ENCODE measurements at places on chromosomes 13 and 19.

DNA sequence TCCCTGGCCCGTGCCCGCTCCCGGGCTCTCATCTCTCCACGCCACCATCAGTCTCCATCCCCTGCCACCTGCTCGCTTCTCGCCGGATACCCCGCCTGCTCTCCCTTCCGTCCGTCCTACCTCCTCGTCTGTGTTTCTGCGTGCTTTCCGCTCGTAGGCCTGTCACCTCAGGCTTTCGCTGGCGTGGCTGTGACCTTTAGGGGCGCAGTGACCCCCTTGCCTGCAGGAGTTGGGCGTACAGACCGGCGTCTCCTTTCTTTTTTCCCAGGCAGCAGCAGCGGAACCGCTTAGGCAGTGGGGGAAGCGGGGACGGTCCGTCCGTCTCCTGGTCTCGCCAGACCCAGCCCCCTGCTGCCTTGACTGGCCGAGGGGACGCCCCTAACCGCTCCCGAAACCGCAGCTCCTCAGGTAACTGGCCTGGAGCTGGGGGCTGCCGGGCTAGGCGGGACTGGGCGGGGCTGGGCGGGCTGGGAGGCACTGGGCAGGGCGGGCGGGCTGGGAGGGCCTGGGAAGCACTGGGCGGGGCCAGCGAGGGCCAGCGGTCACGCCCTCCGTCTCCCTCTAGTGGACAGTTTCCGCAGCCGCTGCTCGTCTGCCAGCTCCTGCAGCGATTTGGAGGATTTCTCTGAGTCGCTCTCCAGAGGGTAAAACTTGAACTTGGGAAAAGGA is 6.3 kb downstream of the PGLYRP1 start:
- peak; percentile 70 for DNase-seq

GRCh38 chr19:11414544-11414943 is 4.6 kb downstream of the RGL3 start:
- no peak for DNase-seq

- DNase-seq: no peak
Observed at GRCh38 chr13:50055454-50055853, 40.2 kb downstream of the KCNRG start.

- DNase-seq: no peak
Observed at GRCh38 chr13:43470610-43471009, 316.2 kb downstream of the ENOX1 start.

GRCh38 chr19:39818626-39819097 is 15.3 kb downstream of the DYRK1B start:
- no peak for DNase-seq

- DNase-seq: no peak
Observed at GRCh38 chr19:33347300-33347699, 26.2 kb upstream of the CEBPG start.

DNA sequence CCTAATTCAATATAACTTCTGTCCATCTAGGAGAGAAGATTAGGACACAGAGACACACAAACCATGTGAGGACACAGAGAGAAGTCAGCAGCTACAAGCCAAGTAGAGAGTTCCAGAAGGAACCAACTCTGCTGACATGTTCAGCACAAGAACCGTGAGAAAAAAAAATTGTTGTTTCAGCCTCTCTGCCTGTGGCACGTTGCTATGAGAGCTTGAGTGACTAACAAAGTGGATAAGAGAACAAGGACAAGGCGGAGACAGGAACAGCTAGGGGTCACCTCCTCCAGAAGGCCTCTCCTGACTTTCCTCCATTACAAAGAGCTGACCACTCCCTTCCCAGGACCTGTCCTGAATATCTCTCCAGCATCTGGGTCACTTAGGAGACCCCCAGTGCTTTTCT is 5.6 kb upstream of the SIGLEC12 start:
- no peak for DNase-seq

DNA sequence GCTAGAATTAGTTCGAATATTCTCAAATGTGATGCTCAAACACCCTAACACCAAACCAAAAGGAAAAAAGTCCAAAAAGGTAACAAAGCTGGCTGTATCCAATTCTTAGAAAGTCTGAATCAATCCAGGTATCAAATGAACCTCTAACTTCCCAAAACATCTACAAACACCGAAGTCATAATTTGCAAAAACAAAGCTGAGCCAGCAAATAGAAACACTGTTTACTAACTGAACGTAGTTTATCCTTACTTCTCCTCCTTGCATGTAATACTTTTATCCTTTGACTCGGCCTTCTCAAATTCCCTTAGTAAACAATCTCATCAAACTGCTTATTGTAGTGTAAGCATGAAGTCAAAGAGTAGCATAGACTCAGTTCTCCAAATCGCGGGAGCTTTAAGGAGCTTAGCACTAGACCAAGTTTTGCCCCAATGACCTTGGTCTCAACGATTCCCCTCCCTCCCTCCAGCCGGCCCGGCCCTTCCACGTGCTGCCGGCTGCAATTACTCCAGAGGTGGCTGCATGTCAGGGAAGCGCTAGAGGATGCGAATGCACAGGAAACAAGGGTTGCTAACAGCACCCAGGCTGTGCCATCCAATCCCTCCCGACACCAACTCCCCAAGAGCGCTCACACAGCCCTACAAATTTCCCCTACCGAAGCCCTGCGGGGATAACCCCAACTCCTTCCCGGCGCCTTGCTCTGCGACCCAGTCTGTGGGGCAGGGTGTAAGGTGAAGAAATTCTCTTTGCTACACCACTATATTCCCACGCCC is 693 bp downstream of the XPO4 start:
- DNase-seq: peak; percentile 8

DNA sequence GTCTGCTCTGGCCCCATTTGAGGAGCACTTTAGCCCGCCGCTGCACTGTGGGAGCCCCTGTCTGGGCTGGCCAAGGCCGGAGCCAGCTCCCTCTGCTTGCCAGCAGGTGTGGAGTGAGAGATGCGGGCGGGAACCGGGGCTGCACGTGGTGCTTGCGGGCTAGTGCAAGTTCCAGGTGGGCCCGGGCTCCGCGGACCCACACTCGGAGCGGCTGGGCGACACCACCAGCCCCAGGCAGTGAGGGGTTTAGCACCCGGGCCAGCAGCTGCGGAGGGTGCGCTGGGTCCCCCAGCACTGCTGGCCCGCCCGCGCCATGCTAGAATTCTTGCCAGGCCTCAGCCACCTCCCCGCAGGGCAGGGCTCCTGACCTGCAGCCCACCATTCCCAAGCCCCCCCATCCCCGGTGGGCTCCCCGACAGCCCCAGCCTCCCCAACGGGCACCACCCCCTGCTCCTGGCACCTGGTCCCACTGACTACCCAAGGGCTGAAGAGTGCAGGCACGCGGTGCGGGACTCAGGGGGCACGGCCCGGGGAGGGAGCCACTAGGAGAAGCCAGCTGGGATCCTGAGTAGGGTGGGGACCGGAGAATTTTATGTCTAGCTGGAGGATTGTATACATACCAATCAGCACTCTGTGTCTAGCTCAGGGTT is 19.1 kb downstream of the COMMD6 start:
- no peak for DNase-seq

DNA sequence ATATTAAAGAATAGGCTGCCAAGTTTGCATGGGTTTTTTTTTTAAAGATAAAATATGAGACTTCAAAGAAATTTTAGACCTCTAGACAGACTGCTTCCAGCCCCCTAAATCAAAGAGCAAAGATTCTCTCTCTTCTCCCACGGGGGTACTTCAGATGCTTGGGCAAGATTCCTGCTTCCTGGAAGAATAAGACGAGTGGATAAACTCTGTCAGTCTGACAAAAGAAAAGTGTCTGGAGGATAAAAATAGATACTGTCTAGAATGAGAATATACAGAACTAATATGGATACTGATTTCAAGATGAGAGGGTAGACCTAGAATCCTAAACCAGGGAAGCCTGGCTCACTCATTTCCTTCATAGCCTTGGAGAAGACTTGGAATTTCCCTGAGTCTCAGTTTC is 435.1 kb downstream of the FOXO1 start:
- DNase-seq: no peak

DNA sequence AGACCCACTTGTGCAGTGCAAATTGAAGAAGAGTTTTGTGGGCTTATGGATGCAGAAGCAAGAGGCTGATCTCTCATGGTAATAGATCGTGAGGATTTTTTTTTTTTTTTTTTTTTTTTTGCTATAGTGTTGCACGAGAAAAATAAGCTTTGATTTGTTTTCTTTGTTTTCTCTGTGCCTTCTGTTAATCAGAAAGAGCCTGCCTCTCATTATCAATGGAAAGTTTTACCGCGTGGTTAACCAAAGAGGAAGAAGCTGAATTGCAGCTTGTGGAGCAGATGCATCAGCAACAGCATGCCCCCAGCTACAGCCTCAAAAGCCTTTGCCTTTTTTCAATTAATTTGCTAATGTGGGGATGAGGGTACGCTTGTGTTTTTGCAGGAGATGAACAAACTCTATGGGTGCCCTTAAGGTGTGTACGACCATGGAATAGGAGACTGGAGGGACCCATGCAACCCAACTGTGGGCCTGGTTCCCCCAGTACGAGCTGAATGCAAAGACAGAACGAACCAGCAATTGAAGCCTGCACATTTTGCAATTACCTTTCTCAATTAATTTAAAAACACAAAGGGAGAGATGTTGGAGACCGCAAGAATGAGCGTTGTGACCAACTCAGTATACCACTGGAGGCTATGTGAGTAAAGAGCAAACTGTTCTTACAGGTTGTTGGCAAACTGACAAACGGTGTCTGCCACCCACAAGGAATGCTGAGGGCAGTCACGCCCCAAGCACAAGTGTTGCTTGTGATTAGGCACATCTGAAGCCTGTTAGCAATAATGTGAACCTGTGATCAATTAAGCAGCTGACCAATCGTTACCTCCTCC is 58.6 kb upstream of the SPRY2 start:
- DNase-seq: no peak

DNA sequence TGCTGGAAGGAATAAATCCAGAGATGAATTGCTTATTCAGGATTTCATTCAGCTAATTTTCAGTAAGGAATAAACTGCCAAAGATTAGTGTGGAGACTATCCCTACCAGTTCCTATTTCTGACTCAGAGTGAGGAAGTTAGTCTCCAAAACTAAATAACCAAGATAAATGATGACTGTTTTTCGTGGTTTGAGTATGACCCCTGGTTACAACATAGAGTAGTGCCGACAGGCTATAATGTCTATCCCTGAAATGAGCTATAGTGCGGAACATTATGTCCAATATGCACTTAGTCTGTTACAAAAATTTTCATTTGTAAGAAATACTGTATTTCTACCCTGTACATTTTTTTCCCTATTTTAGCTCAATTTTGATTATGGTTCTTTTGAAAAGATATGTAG is 51.4 kb downstream of the NBEA start:
- no peak for DNase-seq

- DNase-seq: no peak
Observed at GRCh38 chr19:12786141-12786870, 5.0 kb upstream of the JUNB start.

- DNase-seq: no peak
Observed at GRCh38 chr13:91482427-91482826, 84.0 kb downstream of the GPC5 start.

GRCh38 chr19:2291185-2291751 is 9.3 kb upstream of the PEAK3 start:
- DNase-seq: no peak

DNA sequence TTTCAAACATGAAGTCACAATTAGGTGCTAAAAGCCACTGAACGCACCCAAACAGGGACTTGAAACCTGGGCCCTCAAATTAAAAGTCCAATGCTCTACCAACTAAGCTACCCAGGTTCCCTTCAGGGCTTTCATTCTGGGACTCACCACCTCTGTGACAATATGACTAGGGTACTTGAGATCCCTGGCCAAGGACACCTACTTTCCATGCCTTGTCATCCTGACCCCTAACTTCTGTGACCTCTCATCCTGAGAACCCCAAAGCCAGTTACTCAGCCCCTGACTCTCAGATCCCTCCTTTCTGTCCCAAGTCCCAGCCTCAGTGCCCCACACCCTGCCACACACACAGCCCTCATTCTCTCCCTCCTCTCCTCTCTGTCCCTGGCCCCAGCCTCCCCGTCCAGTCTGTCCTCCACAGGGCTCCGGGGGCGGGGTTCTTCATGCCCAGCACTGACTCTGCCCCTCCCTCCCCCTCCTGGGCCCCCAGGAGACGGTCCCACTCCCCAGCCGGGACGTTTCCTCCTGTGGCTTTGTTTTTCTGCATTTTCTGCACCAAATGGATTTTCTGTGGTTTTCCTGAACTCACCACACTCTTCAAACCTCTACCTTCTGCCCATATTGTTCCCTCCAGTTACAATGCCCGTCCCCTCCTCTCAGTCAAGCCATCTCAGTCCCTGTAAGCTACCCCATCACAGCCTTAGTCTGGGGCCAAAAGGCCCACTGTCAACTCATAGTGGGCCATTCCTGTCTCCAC is 7.0 kb downstream of the RCN3 start:
- DNase-seq: no peak

- DNase-seq: peak; percentile 64
Observed at GRCh38 chr13:24264976-24265375, 44.4 kb upstream of the C1QTNF9 start.

DNA sequence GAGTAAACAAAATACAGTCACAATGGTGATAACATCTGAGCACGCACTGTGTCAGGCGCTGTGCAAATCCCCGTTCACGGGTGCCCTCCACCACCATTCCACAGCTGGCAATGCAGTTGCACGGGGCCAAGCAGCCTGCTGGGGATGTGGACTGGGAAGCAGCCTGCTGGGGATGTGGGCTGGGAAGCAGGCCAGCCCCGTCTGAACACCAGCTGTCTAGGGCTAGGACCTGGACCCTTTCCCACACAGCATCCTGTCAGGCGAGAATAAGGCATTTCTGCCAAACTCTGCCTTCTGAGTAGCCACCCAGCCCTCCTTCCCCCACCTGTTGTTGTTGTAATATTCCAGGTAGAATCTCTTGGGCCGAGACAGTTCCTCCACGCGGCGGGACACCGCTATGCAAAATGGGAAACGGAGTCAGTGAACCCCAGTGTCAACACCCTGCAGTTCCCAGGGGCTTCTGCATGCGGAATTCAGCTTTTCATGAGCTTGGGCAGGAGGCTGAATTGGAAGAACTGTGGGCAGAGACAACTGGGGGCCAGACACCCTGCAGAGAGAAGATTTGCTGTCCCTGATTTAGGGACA is 27.8 kb upstream of the MIER2 start:
- DNase-seq: no peak

- no peak for DNase-seq
Observed at GRCh38 chr19:45103508-45104319, 10.7 kb downstream of the PPP1R37 start.

DNA sequence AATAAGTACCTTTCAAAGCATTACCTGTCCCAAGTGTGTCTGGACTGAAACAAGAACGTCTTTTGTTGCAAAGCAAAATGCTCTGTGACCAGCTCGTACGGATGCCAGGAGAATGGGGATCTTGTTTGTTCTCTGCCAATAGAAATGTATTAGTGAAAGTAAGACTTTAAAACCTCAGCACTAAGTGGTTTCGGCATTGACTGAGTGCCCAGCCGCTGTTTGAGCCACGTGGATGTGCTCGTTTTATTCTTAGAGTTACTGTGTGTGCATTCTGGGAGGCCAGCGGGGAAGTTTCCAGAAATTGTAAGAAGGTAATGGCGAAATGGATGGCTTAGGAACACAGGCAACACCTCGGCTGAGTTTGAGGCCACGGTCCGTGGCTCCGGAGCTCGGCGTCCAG is 117.1 kb upstream of the USP29 start:
- no peak for DNase-seq

- peak; percentile 81 for DNase-seq
Observed at GRCh38 chr19:57191141-57192076, at the start of gene ZNF264. ZNF264 (plus strand) TSS chr19:57191500; CDS start chr19:57191914, 414 bp downstream.

All from activated T-helper 1 cell treated with anti-CD3 and anti-CD28 coated beads, Interleukin-2, amount 50 U/mL, for 16 hours (primary cell).